ENCODE measurements at places on chromosomes 13 and 19.

DNA sequence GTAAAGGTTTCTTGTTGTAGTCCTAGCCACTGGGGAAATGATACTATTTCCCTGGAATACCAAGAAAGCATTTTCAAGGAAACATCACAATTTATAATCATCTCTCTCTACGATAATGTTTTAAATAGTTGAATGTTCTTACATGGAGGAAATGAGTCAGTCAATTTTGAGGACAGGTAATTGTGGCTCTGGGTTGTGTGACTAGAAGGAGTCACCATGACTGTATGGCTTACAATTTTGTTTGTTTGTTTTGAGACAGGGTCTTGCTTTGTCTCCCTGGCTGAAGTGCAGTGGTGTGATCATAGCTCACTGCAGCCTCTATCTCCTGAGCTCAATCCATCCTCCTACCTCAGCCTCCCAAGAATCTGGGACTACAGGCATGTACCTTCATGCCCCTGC lies 47.4 kb downstream of the COG3 start:
- no peak for DNase-seq

DNA sequence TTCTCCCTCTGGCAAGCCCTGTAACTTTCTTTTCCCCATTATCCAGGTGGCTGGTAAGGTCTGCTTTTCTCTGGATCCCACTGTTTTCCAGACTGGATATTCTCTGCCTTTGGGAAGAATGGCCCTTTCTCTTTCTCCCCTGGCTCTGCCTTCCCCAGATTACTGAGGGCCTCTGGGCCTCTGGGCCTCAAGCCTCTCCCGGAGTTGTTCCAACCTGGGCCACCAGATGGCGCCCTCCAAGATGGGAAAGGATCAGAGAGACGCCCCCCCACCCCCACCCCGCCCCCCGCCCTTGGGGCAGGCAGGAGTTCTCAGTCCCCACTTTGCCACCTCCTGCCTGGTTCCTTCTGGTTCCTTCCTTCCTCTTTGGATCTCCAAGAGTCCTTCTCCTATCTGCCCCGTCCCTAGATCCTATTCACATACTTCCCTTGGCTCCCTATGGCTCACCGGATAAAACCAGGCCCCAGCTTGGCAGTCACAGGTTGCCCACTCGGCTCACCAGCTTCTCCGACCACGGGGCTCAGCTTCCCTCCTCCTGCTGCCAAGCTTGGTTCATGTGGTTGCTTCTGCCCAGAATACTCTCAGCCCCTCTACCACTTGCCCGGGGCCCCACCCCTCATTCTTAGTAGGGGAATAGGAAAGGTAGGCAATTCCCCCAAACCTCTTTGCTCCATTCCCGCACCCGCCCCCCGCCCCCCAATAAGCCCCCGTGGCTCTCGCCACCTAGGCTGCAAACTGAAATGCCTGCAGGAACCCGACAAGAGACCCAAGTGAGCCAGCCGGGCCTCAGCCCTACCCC lies 13.1 kb downstream of the EPS8L1 start:
- peak; percentile 76 for DNase-seq

- no peak for DNase-seq
Observed at GRCh38 chr19:35717665-35718344, at the start of gene KMT2B. Gene KMT2B (plus strand): TSS chr19:35718003. CDS start chr19:35718019, 16 bp downstream.

DNA sequence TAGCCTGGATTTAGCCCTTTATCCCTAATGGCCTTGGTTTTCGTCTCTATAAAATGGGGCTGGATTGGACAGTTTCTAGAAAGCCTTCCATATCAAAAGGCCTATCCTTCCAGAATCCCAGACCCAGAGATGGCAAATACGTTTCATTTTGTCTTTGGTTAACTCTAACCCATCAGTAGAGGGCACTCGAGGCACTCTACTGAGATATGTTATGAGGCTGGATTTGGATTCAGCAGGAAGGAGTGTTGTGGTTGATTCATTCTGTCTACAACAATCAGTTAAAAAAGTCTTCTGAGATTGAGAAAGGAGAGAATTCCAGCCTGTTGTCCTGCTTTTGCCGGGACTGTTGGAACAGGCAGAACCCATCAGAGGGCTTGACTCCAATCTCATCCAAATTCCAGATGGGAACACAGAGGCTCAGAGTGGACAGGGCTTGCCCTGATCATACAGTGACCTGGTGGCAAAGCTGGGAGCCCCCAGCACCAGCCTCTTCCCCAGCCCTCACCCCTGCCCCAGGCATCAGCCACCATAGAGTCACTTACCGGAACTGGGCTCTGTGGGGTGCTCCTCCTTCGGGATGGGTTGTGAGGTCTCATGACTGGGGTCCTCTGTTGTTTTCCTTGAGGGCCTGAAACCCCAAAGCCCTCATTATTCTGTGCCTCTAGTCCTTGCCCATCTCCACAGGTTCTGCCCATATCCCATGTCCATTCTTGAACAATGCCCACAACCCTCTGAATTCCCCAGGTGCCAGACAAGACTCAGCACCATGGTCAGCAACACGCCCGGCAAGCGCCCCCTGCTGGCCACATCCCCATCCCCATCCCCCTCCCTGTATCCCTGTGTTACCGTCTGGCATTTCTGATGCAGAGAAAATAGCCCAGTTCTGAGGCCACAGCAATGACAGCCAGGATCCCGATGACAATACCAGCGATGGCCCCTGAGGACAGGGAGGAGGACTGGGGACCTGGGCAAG lies 12.3 kb upstream of the ZNF180 start:
- DNase-seq, result peak; percentile 25

DNA sequence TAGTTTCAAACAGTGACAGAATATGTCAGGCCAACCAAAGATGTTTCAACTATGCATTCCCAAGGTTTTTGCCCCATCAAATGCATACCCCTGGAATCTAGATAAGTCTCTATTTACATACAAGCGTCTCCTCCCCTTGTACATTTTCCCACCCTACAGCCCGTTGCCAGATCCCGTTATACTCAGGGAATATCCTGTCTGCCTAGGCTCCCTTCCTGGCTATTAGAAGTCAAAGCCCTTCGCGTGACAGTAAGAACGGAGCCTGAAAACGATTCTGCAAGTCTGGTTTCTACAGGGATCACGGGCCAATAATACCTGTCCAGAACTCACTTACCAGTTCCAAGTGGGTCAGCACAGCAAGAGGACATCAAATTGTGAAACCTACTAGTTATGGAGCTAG lies 134.8 kb downstream of the LACC1 start:
- no peak for DNase-seq

GRCh38 chr13:113864273-113864890 lies 506 bp upstream of the GAS6 start:
- peak; percentile 39 for DNase-seq

DNA sequence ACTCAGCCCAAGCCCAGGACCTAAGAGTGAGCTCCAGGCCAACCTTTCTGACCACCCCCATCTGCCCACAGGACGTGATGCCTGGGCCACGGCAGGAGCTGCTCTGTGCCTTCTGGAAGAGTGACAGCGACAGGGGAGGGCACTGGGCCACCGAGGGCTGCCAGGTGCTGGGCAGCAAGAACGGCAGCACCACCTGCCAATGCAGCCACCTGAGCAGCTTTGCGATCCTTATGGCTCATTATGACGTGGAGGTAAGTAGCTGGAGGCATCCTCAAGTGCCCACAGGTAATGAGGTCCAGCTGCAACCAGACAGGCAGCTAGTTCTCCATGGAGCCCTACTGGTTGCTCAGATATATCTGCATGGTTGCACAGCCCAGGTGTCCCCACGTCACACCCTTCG lies 14.8 kb downstream of the DDX39A start:
- no peak for DNase-seq

DNA sequence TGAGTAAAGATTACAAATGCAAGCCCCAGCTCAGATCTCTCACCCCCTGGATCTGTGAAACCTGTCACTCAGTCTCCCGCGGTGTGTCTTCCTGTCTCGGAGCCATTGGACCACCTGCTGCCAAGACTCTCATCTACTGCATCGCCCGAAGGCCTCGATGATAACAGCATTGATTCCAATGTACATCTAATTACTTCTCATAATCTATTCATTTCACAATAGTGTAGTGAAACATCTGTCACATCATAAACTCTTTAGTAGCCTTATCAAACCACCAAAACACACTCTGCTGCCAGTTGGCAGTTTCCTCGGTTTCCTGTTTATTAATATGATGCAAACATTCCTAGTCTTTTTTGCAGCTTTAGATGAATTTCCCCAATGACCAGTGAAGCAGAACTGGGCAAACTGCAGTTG lies 220.3 kb downstream of the POU4F1 start:
- no peak for DNase-seq

- DNase-seq, result no peak
Observed at GRCh38 chr13:51782026-51782710, 21.8 kb downstream of the DHRS12 start.

GRCh38 chr19:12766051-12766521 lies 9.3 kb downstream of the HOOK2 start:
- DNase-seq, result no peak

- peak; percentile 33 for DNase-seq
Observed at GRCh38 chr13:97067017-97067895, 73.0 kb upstream of the OXGR1 start.

- no peak for DNase-seq
Observed at GRCh38 chr19:39846678-39847486, 703 bp upstream of the FBL start.

- no peak for DNase-seq
Observed at GRCh38 chr13:96475103-96475502, 385.2 kb downstream of the HS6ST3 start.

DNA sequence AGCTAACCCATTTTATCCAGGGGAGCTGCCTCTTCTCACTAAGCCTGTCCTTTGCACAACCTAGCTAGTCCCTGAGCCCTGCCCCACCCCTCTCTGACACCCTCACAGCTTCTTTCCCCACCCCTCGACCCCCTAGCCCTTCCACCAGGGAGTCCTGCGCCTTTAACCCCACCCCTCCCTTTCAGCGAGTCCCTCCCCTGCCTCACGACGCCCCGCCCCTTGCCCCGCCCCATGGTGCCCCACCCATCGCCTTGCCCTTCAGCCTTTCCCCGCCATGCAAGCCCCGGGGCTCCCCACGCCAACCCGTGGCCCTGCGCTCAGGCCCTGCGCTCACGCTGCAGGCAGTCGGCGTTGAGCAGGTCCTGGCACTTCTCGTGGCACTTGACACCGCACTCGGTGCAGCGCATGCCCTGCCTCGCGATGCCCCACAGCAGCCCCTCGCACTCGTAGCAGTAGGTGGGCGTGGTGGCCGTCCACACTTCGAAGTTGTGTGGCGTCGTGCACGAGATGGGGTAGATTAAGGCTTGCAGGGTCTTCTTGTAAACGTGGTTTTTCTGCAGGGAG lies 40.0 kb downstream of the UNC13A start:
- no peak for DNase-seq

- DNase-seq, result no peak
Observed at GRCh38 chr13:66977161-66977560, 253.0 kb downstream of the PCDH9 start.

- DNase-seq, result no peak
Observed at GRCh38 chr19:34664168-34664567, 12.8 kb downstream of the SCGB2B2 start.

- no peak for DNase-seq
Observed at GRCh38 chr19:30722761-30723160, 350.6 kb downstream of the ZNF536 start.

DNA sequence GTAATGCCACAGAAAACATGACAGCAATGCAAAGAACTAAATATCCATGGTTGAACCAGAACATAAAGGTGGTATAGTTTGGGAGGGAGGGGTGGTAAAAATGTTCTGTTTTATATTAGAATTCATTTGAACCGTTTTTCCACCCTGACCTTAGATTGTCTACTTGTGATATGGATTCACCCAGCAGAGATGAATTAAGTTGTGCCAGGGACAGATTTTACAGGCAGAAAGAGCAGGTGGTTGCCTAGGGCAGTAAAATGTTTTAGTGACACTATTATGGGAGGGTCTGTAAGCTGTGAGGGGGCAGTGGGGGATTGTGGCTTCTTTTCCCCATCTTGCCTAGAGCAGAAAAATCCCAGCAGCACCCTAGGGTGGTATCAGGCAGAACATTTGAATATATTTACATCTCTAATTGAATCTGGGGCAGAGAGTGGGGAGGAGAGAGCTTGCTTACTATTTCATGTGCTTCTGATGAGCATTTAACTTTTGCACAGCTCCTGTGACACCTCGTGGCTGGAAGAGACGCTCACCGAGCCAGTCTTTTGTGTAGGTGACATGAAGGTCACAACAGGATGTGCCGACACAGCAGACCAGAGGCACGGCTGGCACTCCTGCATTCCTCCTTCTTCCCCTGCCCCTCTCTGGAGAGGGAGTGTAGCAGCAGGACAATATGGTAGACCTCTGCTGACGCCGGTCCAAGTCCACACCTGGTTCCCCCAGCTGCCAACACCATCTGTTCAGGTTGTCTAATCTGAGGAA lies 452.3 kb downstream of the IRS2 start:
- no peak for DNase-seq

DNA sequence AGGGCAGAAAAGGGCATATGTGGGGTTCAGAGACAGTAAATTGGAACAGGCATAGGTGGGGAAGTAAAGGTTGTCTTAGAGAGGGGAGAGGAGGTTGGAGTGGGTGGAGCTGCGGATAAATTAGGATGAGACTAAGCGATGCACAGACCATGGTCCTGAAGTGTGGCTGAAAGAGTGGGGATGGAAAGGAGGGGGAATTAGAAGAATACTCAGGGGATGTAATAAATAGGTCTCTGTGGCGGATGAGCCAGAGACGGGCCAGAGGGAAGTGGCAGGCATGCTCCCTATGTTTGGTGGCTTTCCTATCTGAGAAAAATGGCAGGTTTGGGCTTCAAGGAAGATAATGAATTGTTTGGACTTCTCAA lies 123.4 kb downstream of the OLFM4 start:
- DNase-seq, result no peak

DNA sequence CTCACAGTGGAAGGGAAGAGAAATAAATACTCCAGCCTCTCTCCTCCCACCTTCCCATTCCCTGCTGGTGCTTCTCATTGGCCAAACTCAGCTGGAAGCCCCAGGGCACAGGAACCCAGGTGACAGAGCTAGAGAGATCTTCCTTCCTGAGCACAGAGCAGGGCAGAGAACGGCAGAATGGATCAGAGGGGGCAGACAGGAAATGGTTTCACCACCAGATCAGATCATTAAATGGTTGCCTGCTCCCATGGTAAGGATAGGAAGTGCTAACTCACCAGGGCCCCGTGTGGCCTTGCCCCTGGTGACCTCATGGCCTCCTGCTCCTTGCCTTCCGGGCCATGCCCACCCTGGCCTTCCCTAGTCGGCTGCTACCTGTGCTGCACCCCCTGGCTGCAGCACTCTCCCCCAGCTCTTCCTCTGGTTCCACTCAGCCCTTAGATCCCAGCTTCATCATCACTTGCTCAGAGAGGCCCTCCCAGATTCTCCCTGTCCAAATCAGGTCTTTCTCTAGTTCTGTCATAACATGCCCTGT lies 108.7 kb downstream of the DPF1 start:
- DNase-seq, result no peak

- DNase-seq, result no peak
Observed at GRCh38 chr19:30596813-30597399, 224.7 kb downstream of the ZNF536 start.

GRCh38 chr19:29672933-29673336 lies 7.7 kb downstream of the PLEKHF1 start:
- DNase-seq, result no peak

- DNase-seq, result no peak
Observed at GRCh38 chr13:104944176-104944575, 1591.3 kb downstream of the EFNB2 start.

GRCh38 chr19:2249880-2250765 lies 1.0 kb downstream of the AMH start:
- DNase-seq, result no peak

Data from mesenchymal stem cell (in vitro differentiated cells and primary cell).